ENCODE measurements at places on chromosomes 6 and 20.

- DNase-seq = peak; percentile 15
Measured at GRCh38 chr6:97215157-97215769, 67.8 kb downstream of the MMS22L start.

DNA sequence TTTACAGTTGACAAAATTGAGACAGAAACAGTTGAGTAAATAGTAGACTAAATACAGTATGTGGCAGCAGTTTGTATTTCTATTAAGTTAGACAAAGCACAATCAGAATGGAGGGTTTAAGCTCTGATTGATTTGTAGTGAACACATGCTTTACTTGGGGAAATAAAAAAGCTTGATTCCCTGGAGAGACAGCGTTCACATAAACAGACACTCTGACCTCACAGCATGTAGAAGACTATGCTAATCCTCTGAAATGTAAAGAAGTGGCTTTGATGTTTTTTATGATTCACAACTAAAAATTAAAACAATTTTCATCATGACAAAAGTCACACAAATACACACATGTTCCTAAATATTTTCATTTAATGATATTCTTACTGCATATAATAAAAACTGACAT lies 126.9 kb upstream of the FAM83B start:
- no peak for DNase-seq

DNA sequence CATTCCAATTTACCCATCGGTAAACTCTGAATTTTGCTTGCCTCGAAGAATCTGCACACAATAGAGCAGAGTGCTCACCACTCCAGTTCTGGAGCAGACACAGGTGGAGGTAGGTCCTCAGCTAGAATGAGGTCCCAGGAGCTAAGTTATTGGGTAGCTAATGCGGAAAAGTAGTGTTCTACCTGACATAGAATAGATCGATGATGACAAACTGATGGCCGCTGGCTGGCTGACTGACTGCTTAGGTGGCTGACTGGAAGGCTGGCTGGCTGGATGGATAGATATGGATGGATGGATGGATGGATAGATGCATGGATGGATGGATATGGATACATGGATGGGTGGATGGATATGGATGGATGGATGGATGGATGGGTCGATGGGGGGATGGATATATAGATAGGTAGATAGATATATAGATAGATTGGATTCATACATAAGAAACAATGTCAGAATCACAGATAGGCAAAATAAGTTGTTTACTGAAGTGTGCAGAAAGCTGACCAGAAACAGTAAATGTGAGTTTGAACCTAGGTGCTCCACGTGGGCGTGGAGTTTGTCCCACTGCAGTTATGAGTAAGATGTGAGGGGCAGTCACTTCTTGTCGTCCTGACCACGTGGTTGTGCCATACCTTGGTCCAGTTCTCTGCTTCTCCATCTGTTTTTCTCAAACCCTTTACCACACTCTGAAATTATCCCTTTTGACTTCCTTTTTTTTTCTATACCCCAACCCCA lies 62.1 kb downstream of the TBXT start:
- DNase-seq = no peak

DNA sequence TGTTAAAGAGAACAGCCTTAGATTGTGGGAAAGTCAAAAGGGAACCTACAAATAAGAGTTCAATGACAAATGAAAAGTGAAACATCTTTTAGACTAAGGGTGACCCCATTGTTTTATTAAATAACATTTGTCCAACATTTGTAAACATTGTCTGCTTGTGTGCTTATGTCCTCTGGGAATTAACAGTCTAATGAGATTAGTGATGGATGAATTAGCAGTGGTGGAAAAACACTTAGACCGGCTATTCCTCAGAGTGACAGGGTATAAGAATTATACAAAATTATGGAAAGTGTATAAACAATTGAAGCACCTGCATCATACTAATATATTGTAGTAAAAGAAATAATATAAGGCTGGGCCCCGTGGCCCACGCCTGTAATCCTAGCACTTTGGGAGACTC lies 29.3 kb upstream of the HFE start:
- no peak for DNase-seq

DNA sequence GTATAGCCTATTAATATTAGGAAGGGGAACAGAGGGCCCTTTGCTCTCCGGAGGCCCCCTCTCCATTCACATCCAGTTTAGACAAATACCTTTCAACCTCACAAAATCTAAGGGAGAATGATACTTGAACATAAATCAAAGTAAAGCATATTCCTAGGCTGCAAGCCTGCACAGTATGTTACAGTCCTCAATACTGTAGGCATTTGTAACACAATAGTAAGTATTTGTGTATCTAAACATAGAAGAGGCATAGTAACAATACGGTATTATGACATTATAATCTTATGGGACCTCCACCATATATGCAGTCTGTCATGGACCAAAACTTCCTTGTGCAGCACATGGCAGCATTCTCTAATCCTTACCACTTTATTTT lies 2.3 kb upstream of the TREM1 start:
- no peak for DNase-seq

GRCh38 chr6:140871911-140872310 lies 1260.8 kb upstream of the GJE1 start:
- DNase-seq = no peak

DNA sequence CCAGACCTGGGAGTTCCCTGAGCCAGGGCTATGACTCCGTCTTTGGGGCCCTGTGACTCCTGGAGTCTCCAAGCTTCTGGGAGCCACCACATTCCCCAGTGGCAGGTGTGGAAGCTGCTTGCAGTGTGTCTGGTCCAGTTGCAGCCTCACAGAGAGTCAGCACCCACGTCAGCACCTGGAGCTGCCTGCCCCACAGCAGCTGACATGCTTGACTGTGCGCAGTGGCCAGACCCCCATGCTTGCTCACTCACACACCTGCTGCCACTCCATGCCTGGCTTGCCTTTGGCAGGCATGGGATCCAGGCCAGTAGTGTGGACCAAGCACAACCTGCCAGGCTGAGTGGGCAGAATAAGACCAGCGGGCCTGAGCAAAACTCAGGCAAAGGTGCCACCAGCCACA lies 31.0 kb upstream of the ASIP start:
- no peak for DNase-seq

GRCh38 chr20:50575865-50576720 lies 65.9 kb downstream of the PTPN1 start:
- DNase-seq = peak; percentile 76

GRCh38 chr6:119024111-119024510 lies 54.4 kb downstream of the FAM184A start:
- no peak for DNase-seq

DNA sequence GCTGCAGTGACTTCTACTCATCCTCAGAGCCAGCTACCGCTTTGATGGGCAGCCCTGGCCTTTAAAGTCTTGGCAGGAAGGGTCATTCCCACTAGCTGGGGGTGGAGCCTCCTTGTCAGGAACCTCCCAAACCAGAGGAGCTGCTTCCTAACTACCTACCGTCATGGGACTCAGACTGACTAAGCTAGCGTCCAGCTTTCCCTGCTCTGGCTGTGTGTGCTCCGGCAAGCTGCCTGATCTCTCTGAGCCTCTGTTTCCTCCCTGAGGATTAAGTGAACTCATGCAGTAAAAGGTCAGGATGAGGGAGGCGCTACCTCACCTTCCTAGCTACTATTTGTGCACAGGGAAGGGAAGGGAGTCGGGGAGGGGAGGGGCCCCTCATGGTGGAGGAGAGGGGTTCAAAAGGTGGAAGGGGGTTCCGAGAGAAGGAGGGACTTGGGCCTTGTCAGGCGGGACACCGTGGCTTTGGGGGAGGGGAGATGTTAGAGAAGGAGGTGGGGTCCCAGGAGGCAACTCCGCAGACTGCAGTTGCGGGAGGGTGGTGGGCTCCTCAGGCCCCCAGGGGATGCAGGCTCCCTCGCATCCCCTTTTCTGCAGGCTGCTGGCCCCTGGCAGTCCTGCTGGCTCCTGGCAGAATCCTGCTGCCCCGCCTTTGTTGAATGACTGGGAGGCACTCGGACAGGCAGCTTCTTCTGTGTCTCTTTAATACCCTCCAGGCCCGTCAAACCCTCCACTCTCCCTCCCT lies 9.8 kb downstream of the DUSP15 start:
- DNase-seq = no peak

DNA sequence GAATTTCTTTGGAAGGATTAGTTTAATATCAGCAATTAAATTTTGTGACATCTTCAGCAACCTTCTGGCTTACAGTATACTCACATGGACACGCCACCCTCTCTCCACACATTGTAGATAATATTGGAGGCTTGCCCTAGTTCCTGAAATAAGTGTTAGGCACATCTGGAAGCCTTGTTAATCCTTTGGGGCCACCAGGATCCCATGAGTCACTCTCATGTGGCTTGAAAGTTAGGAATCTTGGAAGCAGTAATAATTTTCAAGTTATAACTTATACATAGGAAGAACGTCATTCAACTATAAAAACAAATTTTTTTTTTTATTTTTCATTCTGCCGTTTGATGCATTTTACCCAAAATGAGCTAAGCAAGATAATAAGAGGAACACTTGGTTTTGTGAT lies 20.5 kb downstream of the LAMA4 start:
- no peak for DNase-seq

GRCh38 chr6:103284835-103285234 lies 1574.9 kb downstream of the HACE1 start:
- no peak for DNase-seq

GRCh38 chr6:39313526-39314272 lies 520 bp downstream of the KCNK17 start:
- DNase-seq = no peak

DNA sequence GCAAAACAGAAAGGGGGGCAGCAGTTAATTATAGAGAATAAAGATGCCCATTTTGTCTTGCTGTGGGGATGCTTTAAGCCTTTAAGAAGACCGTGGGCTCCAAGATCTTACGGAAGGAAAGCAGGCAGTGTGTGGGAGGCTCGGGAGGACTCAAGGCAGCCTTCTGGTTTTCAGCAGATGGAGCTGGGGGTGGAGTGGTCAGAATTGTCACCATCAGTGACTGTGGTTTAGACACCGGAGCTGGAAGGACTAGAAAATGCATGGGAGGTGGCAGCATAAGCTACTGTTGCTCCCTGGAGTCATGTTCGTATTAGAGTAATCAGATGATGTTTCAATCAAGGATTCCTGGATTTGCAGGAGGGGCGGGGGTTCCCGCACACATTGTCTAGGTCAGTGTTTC lies 3.7 kb downstream of the PHACTR1 start:
- DNase-seq = no peak

- DNase-seq = peak; percentile 75
Measured at GRCh38 chr6:13873288-13874190, 51.2 kb upstream of the RNF182 start.

- DNase-seq = no peak
Measured at GRCh38 chr6:142714951-142715785, 229.8 kb downstream of the HIVEP2 start.

DNA sequence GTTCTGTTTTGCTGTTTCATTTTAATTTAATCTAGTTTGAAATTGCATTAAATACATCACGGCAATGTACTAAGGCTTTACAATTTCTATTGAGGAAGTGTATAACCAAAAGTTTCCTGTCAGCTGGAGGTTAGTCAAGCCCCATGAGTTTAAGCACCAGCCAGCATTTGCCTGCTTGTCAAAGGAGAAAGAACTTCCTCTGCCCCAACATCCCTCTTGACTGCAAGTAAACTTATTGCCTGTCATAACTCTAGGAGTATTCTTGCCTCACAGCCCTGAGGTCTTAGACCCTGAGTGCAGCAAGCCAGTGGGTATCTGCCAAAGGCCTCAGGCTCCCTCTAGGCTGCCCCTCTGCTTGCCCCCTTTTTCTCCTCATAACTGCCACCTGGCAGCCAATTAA lies 106.7 kb upstream of the INSM1 start:
- no peak for DNase-seq

- DNase-seq = no peak
Measured at GRCh38 chr6:81003156-81003555, 749.3 kb downstream of the TENT5A start.

DNA sequence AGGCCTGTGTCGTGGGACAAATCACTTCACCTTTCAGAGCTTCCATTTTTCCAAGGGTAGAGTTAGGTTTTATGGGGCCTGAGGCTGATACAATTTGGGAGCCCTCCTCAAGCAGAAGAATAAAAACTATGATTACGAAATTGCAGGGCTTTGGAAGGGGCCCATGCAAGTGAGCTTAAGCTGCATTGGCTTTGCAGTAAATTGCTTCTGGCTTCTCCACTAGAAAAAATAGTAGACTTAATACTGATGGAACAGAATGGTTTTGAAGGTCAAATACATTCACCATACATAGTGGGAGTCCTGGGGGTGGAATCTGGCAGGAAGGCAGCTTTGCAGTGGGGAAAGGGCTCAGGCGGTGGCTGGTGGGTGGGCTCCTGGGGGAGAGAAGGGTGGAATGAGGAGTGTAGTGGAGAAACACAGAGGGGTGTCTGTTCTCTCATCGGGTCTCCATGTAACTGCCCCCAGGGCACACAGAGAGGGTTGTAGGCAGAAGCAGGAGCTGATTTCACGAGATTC lies 55.9 kb upstream of the RNF24 start:
- no peak for DNase-seq

- DNase-seq = no peak
Measured at GRCh38 chr6:141752677-141753076, 380.0 kb upstream of the GJE1 start.

- DNase-seq = no peak
Measured at GRCh38 chr6:5622276-5623005, 361.1 kb downstream of the FARS2 start.

GRCh38 chr20:16111852-16112412 lies 461.3 kb downstream of the KIF16B start:
- DNase-seq = no peak

- DNase-seq = peak; percentile 62
Measured at GRCh38 chr6:119444642-119445557, 95.3 kb upstream of the MAN1A1 start.

DNA sequence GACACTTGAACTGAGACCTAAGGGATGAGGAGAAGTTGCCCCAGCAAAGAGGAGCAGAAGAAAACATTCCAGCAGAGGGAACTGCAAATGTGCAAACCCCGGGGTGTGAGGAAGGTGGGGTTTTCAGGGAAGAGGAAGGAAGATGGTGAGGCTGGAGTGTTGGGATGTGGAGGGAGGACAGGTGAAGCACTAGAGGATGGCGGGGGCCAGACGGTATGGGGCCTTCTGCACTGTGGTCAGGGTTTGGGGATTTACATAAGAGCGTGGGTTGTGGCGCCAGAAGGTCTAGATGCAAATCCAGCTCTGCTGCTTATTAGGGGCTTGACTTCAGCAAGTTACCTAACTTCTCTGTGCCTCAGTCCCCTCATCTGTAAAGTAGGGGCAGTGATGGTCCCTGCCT lies 16.0 kb downstream of the DLGAP4 start:
- no peak for DNase-seq

All from GM12865 (cell line).